ENCODE measurements at places on chromosomes 5 and 9.
A peak's percentile ranks its signal among the peaks of the same experiment; 100 is the strongest.

- no peak for DNase-seq
Observed at GRCh38 chr5:1526681-1527131, 2.9 kb upstream of the LPCAT1 start.

DNA sequence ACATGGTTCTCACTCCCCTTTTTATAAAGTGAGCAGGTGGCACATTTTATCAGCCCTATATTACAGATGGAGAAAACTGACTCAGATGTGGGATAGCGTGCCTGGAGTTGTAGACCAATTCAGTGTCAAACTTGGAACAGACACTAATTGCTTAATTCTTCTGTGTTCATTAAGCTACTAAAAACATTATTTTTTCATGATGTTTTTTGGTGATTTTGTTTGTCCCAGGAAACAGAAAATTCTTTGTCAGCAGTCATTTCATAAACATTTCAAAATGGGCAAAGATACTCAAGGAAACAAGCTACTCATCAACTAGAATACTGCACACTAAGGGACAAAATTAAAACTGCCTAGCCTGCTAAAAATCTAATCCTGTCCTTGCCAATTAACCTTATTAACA is 2.2 kb downstream of the ABHD17B start:
- no peak for DNase-seq

- no peak for DNase-seq
Observed at GRCh38 chr5:61534481-61535267, 202.6 kb downstream of the ZSWIM6 start.

DNA sequence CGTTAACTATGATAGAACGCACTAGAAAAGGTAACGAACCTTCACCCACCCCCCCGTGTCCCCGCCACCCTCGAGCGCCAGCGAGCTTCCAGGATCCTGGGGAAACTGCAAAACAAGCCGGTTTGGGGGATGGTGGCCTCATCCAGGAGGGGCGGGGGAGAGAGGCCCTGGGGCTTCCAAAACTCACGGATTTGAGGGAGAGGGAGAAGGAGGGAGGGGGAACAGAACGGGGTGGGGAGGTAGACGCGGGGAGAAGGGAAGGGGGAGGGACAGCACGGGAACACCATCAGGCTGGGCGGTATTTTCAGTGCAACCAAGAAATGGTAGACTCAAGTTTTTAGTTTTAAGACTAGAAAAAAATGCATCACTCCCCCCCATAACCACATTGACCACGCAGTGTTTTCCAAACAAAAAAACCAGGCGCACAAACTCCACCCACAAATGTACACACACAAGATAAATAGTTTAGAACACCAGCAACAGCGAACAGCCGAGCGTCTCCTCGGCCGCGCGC is 1.4 kb downstream of the NRARP start:
- DNase-seq = no peak

DNA sequence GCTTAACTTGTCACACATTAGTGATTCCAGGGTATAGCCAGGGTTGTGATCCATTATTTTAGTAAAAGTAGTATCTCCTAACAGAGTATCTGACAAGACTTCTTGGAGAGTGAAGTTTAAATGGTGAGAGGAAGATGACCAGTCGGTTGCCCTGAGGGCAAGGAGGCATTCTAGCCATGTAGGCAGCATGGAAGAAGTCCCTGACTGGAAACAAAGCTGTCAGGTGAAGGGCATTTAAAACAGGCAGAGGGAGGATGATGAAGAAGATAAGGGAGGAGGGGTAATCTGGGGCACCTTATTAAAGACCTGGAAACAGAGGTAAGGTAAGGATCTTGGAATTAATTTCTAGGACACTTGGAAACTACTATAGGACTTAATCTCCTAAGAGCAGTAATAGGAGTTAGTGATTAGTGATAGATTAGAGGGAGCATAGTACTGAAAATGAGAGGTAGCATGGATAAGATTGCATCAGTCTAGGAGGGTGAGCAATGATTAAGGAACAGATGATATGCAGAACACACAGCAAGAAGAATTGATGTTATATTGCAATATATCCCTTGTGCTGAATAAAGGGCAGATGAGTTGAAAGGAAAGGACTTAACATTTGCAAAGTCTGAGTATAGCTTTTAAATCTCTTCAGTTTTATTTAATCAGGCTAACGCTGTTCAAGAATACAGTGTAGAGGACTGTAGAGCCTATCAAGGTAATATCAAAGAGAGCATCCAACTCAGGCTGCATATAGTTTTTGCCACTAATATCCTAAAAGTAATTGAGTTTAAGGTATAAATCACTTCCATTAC is 9.6 kb downstream of the KIF2A start:
- no peak for DNase-seq

- no peak for DNase-seq
Observed at GRCh38 chr9:83208065-83208850, 145.3 kb upstream of the RASEF start.

GRCh38 chr5:107743373-107744000 is 72.8 kb upstream of the EFNA5 start:
- DNase-seq = peak; percentile 41

- no peak for DNase-seq
Observed at GRCh38 chr5:154147666-154148065, 42.9 kb upstream of the GALNT10 start.

DNA sequence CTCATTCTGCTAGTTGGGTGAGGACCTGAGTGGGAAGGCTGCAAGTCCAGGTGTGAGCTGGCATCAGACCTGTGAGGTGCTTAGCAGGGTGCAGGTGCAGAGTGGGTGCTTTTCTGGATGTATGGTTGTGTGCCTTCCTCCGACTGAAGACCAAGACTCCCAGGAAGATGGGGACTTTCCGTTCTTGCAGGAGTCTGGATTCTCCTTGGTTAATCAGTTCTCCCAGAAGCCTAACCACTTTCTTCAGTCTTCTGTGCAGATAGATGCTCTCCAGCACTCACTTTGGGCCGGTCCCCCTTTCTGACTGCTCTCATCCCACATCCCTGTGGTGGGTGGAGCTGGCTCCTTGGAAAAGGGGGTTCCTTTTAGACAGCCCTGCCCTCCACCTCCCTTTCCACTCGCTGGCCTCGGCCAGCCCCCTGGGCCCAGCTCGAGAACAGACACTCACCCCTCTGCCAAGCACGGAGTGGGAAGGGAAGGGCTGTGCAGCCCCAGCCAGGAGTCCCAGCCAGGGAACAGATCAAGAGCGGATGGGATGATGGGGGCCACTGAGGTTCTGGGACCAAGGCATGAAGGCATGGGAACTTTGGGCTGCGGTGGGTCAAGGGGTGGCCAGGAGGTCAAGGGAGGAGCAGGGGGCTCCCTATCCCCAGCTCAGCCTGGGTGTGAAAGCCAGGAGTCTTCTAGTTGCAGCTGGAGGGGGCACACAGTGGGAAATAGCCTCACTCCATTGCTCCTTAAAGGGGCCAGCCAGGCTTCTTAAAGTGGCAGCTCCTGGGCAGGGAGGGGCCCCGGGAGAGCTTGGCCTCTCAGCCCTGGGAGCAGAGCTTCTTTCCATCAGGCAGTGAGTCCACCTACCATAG is 62.4 kb downstream of the FGF18 start:
- no peak for DNase-seq

- no peak for DNase-seq
Observed at GRCh38 chr9:135766251-135766650, 64.3 kb downstream of the KCNT1 start.

GRCh38 chr5:5810461-5810860 is 388.0 kb downstream of the ICE1 start:
- DNase-seq = no peak

- no peak for DNase-seq
Observed at GRCh38 chr9:132485393-132485792, 75.4 kb downstream of the CFAP77 start.

GRCh38 chr5:159593518-159594073 is 263.3 kb upstream of the IL12B start:
- DNase-seq = no peak

- no peak for DNase-seq
Observed at GRCh38 chr9:124662561-124662960, 108.5 kb downstream of the NR6A1 start.

- DNase-seq = no peak
Observed at GRCh38 chr5:8417316-8418048, 548.5 kb downstream of the MTRR start.

DNA sequence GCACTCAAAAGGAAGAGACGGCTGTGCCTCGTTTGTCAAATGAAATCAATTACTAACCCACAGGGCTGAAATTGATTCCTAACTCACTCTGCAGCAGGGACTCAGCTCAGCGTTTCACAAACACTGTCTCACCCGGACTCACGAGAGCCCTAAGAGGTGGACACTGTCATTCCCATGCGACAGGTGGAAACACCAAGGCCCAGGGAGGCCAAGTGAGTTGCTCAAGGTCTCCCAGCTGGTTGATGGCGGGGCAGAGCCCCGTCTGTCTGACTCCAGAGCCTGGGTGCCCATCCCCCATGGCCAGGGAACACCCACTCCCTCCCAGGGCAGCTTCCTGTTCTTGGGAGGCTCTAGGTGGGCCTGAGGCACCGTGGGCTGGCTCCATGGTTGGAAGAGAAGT is 1.3 kb upstream of the PLPP7 start:
- no peak for DNase-seq

DNA sequence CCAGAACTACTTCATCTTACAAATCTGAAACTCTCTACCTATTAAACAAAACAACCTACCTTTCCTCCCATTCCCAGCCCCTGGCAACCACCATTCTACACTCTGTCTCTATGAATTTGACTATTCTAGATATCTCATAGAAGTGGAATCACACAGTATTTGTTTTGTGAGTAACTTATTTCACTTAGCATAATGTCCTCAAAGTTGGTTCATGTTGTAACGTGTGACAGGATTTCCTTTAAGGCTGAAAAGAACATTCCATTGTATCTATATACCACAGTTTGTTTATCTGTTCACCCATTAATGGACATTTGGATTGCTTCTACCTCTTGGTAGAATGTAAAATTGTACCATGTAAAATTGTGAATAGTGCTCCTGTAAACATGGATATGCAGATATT is 70.1 kb upstream of the NXNL2 start:
- no peak for DNase-seq

DNA sequence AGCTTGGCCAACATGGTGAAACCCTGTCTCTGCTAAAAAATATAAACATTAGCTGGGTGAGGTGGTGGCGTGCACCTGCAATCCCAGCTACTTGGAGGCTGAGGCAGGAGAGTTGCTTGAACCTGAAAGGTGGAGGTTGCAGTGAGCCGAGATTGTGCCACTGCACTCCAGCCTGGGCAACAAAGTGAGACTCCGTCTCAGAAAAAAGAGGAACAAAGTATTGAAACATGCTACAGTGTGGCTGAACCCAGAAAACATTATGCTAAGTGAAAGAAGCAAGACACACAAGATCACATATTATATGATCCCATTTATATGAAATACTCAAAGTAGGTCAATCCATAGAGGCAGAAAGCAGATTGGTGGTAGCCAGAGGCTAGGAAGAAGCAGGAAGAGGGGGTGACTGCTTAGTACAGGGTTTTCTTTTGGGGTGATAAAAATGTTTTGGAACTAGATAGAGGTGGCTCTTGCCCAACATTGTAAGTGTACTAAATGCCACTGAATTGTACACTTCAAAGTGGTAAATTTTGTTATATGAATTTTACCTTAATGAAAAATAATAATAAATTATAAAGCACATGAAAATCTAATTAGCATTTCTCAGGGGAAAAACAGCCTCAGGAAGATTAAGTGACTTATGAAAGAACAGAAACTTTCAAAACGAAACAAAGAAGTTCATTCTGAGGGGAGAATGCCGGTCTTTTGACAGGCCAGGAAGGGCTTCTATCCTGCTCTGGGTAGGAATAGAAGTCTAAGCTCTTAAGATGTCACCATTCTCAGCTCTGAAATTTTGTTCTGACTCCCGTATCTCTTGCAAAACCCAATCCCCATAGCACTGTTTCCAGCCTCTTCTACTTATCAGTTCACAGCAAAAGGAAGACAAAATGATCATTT is 161.1 kb upstream of the TBCA start:
- DNase-seq = no peak

DNA sequence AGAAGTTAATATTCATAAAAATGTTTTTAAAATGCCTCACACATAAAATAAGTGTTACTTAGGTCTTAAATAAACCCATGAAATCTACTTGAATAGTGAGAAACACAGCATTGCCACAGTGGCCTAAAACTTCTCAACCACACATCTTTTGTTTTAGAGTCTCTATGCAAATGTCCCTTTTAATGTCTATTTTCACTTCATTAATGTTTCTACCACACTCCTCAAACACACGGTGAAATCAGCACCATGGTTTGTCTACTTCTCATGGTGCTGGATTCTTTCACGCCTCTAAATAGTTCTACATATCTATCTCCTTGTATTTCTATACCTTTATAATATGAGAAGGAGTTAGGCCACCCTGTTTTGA is 111.2 kb downstream of the EDIL3 start:
- no peak for DNase-seq

- no peak for DNase-seq
Observed at GRCh38 chr9:134057751-134058701, 9.8 kb downstream of the BRD3 start.

- DNase-seq = no peak
Observed at GRCh38 chr5:119451561-119451960, 736 bp upstream of the HSD17B4 start.

DNA sequence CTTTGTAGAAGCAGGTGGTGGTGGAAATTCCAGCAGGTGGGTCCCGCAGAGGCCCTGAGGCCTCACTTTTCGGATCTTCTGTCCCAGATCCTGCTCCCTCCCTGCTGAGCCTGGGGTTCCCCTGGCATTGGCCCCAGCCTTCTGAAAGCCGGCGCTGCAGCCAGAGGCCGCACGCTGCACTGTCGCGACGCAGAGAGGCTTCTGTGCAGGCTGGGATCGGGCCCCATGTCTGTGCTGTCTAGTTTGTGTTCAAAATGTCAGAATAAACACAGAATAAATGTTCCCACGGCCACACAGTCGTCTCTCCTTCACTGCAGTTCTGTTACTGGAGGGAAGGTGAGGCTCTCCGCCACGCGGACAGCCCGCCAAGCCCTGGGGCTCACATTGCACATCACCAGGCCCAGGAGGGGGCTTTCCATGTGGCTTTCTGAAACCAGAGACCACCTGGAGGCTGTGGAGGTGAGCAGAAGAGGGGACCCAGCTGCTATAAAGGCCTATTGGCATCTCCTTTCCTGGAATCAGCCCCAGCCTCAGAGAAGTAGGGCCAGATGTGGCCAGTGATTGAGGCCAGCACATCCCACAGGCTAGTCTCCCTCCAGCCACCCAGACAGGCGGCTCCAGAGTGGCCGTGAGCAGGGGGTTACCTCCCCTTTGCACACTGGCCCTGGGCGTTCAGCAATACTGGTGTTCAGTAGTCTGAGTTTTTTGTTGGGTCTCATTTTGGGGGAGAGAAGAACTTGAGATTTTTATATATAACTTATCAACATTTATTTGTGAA is 46.5 kb downstream of the USP20 start:
- no peak for DNase-seq

GRCh38 chr5:108623826-108624225 is 123.9 kb upstream of the FER start:
- DNase-seq = no peak

Data from AG09309 (cell line).